ENCODE measurements at places on chromosomes 4 and X.

DNA sequence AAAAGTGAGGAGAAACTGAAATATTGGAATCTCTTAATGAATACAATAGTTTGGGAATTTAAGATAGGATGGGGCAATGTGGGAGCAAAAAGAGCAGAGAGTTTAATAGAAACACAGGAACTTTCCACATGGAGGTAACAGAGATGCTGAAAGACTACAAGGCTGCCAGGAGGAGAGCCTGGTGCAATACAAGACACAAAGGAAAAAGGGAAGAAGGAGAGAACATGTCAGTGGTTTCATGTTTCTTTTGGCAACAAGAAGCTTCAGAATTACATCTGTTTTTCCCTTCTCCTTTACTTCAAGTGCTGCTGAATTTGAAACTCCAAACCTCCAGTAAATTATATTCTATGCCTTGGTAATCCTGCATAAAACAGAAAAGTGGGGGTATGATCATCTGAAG lies 474.3 kb downstream of the FAT4 start:
- no peak for DNase-seq

- DNase-seq = no peak
Observed at GRCh38 chr4:77037736-77038135, 38.1 kb downstream of the CCNI start.

DNA sequence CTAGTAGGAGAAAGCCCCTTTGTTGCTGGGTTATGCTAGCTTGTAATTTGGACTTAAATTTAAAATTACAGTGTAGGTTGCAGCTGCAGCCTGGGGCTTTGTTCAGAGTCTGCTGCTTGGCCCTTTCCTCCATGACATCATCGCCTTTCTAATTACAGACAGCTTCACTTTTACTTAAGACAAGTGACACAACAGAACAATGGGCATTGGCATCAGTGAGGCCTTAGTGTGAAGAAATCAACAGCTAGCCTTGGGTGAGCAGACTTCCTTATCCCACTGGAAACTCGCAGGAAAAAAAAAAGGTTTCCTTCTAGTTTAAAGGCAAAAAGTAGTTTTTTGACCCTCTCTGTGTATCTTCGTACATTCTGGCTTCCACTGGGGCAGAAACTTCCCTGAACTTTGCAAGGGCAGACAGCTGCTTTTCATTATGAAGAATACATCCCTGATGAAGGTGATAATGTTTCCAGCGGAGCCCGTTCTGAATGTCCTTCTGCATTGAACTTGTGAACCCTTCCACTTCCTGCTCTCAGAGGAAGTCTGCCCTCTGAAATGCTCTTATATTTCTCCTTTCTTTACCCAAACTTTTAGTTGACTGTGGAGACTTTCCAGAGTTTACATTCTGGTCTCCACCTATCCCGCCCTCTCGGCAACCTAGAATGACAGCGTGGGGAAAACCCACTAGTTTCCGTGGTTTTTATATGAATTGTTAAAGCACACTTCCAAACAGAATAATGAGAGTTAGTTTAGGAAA lies 123.2 kb upstream of the FAM9C start:
- DNase-seq = no peak

DNA sequence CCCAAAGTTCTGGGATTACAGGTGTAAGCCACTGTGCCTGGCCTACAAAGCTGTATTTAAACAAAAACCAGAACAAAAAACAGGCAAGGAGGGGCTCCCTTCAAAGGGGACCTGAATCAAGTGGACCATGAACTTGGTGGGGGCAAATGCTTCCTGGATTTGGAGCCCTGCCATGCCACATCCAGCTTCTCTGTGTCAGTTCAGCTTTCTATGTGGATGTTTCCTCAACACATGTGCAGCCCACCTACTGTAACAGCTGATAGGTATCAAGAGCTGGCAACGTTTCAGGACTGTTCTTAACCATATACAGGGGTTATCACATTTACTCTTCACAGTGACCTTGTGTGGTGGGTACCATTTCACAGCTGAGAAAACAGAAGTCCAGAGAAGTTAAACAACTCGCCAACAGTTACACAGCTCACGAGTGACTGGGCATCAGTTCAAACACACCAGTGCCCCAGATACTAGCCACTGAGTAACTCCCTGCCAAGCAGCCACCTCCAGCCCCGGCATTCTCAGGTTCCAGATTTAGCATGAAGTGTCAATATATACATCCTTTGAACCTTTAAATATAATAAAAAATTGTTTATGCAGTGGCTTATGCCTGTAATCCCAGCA lies 7.5 kb downstream of the GPR143 start:
- DNase-seq = no peak

DNA sequence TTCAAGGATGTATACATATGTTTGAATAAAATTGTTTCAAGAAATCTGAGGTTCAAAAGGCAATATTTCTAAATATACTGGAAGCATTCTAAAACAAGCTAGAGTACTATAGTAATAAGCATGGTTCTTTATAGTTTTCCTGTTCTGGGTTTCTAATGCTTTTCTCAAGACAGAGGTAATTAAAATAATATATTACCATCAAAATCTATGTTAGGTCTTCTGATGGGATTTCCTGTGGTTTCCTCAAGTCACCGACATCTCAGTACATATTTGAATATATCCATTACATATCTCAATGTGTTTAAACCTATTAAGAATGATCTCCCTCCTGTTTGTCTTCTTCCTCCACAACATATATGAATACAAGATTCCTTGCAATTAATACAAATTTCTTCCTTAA lies 25.6 kb downstream of the ARSJ start:
- no peak for DNase-seq

GRCh38 chr4:153725831-153726154 lies 34.0 kb downstream of the RNF175 start:
- no peak for DNase-seq

Data from NCI-H526 treated with DMSO at 0.1 percent for 48 hours (cell line).